Testis (tissue), 5 donors: ENCODE measurements at places on chromosomes 6 and 20. TPM values are rescaled to one million over a fixed set of nuclear protein-coding genes. Genes with fewer than 3 reads are reported as not detected.

DNA sequence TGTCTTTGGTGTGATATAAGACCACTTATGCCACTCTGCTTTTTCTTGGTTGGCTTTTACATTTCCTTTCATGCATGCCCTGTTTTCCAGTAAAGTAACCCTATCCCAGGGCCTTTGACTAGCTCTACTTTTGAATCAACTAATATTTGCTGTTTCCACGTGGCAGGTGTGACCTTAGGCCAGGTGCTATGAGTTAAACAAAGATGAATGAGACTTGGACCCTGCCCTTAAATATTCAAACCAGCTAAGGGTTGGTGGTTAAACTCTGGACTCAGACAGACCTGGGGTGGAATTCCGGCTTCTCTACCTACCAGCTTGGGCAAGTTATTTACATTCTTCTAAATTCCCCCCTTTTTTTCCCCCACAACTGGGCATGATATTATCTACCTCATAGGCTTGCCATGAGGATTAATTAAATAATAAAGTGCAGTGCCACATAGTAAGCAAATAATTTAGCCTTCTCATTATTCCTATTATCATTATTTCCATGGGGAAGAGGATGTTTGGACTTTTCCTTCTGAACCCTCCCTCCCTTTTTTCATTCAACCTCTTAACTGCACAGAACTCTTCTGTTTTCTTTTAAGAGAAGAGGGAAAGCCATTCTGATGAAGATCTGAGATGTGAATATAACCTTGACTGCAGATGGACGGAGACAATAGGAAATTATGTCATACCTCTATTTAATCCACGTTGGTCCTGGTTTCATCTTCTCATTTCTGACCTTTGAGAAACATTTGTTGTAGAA, 143.6 kb upstream of the TNFAIP3 start:
- no peak for DNase-seq
- H3K27me3 ChIP-seq = no peaks in the 10 kb centered on the region
- H3K36me3 ChIP-seq = no peaks in the 10 kb centered on the region
- no peak overlapping the region for H3K27ac ChIP-seq
- H3K4me1 ChIP-seq = peaks cover 7% of the 10 kb centered on the region

DNA sequence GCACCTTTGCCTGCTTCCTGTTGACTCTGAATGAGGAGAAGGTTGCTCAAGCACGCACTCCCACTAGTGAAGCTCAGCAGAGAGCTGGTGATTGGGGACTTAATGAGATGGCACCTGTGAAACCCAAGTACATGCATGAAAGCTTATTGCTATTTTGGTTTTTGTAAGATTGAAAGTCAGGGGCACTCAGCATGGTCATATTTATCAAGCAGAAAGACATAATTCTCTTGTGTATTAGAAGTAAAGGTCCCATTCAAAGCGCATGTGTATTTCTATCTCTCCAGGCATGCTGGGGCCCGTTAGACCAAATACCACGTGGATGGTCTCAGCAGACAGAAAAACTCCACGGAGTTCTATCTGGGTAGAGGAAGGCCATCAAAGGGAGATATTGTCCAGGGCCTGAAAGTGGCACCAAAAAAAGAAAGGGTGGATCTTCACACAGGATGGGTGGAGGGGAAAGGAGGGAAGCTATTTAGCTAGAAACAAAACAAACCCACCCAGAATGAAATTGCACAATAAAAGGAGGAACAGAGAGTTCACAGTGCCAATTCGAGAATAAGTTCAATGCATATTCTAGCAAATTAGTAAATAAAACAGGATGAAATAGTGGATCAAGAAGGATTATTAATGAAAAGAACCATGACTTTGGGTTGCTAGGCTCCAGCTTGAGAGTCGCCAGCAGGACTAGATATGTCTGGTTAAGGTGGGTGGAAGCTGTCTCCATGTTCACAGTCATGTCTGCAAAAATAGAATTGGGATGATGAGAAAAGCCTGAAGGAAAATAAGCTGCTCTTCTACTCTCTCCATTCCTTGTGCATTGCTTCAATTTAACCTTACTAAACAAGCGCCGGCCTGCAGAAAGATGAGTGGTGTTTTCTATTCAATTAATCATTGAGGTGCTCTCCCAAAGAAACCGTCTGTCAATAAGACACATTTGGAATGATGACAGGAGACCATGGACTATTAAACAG, 224.9 kb upstream of the DTNBP1 start:
- no peaks in the 10 kb centered on the region for H3K27me3 ChIP-seq
- H3K4me3 ChIP-seq = no peak overlapping the region
- H3K36me3 ChIP-seq = no peaks in the 10 kb centered on the region
- H3K27ac ChIP-seq = no peak overlapping the region
- DNase-seq = no peak
- peaks cover 3% of the 10 kb centered on the region for H3K4me1 ChIP-seq

DNA sequence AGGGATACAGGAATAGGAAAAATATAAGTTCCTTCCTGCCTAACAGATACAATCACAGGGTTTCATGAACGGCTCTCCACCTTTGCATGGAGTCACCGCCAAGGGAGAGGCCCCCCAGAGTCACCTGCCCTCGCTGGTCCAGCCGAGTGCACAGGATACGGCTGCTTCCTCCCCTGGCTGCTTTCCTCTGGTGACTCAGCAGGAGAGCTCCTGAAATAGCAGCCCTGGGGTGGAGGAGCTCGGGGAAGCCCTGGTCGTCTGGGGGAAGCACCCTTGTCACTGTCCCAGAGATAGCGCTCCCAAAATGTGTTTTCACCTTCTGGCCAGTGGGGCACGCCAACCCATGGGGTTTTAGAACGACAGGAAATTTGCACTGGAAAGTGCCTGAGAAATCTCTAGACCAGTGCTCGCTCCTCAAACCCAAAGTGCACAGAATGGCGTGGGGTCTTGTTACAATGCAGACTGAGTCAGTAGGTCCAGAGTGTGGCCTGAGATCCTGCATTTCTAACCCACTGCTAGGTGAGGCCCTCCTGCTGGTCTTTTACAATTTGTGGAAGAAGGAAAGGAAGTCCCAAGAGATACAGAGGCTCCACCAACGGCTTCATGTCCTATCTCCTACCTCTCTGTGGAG, 35.9 kb upstream of the FAM50B start:
- no peak overlapping the region for H3K27ac ChIP-seq
- peaks cover 11% of the 10 kb centered on the region for H3K4me1 ChIP-seq
- no peaks in the 10 kb centered on the region for H3K36me3 ChIP-seq

GRCh38 chr6:140204154-140204553, 829.7 kb upstream of the CITED2 start:
- DNase-seq = no peak
- no peaks in the 10 kb centered on the region for H3K27me3 ChIP-seq
- H3K4me1 ChIP-seq = no peaks in the 10 kb centered on the region
- no peak overlapping the region for H3K27ac ChIP-seq
- no peaks in the 10 kb centered on the region for H3K36me3 ChIP-seq
- no peak overlapping the region for H3K4me3 ChIP-seq

- H3K4me3 ChIP-seq = no peak overlapping the region
- no peaks in the 10 kb centered on the region for H3K4me1 ChIP-seq
- H3K36me3 ChIP-seq = no peaks in the 10 kb centered on the region
- no peak overlapping the region for H3K27ac ChIP-seq
- H3K27me3 ChIP-seq = no peaks in the 10 kb centered on the region
- no peak for DNase-seq
These were observed 75.7 kb upstream of the SIRPA start for GRCh38 chr20:1819311-1820137.

Gene EPPIN
- total RNA-seq = 222 TPM

Gene SLC24A3
- total RNA-seq = 3.8 TPM
